ENCODE measurements at places on chromosomes 2 and 18.

- DNase-seq = no peak
Measured at GRCh38 chr18:69495338-69495737, 94.7 kb downstream of the DOK6 start.

DNA sequence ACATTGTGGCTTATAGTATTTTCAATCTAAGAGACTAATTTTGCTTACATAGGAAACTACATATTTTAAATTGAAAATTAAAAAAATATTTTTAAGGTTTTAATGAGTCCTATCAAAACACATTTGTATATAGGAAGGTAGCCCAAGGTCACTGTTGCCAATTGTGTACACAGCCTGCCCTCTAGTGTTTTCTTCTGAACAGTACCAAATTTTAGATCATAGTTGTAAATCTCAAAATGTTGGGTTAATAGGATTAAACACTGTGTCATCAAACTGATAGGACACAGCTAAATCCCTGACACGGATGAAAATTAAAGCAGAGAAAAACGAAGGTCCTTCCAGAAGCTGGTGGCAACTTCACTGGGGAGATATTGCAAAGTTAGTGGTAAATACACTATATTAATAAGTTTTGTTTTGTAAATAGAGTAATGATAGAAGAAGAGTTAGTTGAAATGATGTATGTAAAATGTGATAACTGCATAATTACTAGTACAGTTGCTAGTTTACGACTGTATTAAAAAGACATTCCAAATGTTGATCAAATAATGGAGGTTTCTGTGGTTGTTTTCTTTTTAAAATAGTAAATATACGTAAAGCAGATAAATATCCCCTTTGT, 19.7 kb downstream of the CLUL1 start:
- peak; percentile 73 for DNase-seq

DNA sequence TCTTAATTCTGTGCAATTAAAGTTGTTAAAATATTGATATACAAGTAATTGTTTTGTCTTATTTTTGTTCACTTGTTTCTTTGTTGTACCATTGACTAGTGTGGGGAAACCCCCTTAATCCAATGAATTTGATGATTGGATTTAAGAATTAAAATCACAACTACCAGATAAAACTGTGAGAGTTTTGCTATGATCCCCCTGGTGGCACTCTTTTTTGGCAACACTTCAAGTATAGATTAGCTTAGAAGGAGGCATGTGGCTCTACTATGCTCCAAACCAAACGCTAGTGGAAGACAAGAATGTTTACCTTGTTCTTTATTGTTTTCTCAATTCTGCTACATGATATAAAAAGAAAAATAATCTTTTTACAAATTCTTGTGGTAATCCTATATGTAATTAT, 477.8 kb upstream of the ETAA1 start:
- DNase-seq = no peak

DNA sequence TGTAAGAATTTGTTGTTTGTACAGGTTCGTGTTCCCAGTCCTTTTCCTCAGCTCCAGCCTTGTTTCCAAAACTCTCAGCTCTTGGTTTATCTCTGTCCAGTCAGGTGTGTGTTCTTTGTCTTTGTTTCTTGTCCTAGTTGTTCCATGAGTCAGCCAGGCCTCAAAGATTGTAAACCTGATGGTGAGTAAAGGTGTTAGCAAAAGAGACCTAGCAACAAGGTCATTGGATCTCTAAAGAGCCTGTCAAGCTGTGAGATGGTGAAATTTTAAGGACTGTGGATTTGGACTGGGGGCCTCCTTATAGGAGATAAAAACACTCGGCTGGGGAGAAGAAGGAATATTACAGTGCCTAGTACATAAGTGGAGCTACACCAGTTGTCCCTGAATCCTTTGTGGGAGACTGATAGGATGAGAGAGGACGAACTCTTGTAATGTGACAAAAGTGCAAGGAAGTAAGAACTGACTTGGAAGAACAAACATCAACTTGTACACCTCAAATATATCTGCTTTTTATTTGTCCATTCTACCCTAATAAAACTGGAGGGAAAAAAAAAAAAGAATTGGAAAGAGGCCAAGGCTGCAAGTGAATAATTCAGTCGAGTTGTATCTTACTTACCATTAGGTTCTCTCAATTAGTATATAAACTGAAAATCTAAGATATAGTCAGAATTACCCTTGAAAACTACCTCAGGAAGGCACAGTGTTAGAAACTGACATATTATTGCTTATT, 37.2 kb downstream of the ITGA6 start:
- DNase-seq = no peak

- no peak for DNase-seq
Measured at GRCh38 chr2:158266111-158266510, 164.4 kb downstream of the UPP2 start.

GRCh38 chr2:226136739-226137138, 662.9 kb downstream of the IRS1 start:
- DNase-seq = no peak

GRCh38 chr2:120783969-120784372, 48.3 kb downstream of the GLI2 start:
- DNase-seq = no peak
